Left ventricle myocardium inferior (tissue), 1 donor: ENCODE measurements at places on chromosomes 7 and 10.

GRCh38 chr7:39816462-39817060 lies 133.5 kb upstream of the CDK13 start:
- DNase-seq = no peak

GRCh38 chr10:68280758-68281157 lies 48.8 kb upstream of the ATOH7 start:
- no peak for DNase-seq

- DNase-seq = no peak
These were observed 67.9 kb upstream of the OGDHL start for GRCh38 chr10:49830016-49830415.

DNA sequence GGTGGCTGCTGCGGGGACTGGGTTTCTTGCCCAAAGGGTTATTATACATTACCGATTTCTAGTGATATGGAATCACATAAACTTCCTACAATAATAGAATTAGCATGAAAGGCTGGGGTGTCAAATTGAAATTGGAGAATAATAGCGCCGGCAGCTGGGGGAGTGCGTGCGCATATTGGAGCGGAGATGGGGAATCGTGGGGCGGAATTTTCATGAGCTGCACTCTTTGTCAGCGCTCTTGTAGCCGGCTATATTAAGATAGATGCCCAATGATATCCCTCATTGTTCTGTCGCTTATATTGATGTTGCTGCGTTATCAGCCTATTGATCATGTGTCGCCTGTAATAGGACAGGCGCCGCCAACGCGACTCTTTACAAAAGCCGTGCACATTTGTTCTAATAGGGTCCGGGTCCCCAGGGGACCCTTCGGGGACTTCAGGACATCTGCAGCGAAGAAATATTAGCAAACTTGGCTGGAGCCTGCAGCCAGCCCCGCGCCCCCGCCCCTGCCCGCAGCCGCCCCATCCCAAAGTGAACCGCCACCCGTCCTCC lies 5.1 kb downstream of the UNCX start:
- no peak for DNase-seq

GRCh38 chr7:11478882-11479281 lies 353.1 kb downstream of the THSD7A start:
- no peak for DNase-seq

DNA sequence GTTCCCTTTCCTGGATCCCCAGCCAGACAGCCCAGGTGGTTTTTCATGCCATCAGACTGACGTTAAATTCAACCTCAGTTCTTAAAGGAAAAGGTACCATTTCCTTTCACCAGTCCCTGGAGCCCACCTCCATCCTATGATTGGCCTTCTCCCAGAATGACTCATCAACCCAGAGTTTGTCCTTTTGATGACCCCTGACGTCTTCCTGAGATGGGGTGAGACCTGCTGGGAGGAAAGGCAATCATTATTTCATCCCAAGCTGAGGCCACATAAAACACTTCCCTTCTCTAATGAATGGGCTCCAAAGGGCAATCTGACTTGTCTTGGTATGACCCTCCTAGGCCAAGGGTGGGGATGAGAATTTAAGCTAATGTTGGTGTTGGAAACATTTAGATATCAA lies 750.7 kb downstream of the SUGCT start:
- DNase-seq = no peak

GRCh38 chr7:145151676-145152075 lies 315.8 kb upstream of the TPK1 start:
- no peak for DNase-seq

- DNase-seq = peak; percentile 8
These were observed 22.1 kb downstream of the ATP6V1F start for GRCh38 chr7:128884561-128885369.

- no peak for DNase-seq
These were observed 142.7 kb downstream of the TNS3 start for GRCh38 chr7:47439181-47439667.

DNA sequence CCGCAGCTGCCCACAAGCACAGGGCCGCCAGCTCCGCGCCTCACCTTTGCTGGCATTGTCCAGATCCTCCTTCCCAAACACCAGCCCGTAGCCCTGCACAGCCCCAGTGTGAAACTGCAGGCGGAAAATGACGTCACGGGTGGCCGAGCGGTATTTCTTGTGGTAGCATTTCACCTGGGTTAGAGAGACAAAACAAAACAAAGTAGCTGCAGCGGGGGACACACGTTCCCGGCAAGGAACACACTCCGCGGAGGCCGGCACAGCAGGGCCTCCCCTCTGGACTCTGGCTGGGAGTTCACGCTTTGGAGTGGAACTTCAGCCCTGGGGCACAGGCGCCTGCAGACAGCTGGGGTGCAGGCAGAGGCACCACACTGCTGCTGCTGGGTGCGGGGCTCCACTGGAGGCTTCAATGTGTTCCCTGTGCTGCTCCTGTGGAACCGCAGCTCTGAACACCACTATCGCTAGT lies 181.1 kb downstream of the TNS3 start:
- no peak for DNase-seq

- no peak for DNase-seq
These were observed 304.7 kb downstream of the BICC1 start for GRCh38 chr10:58817201-58817846.

- DNase-seq = no peak
These were observed 64.1 kb downstream of the ZMIZ1 start for GRCh38 chr10:79132681-79133381.

GRCh38 chr7:77734659-77735421 lies 38.6 kb downstream of the RSBN1L start:
- DNase-seq = no peak

- DNase-seq = peak; percentile 35
These were observed 43.1 kb downstream of the DENND2A start for GRCh38 chr7:140597428-140597949.
